ENCODE measurements at places on chromosomes 7 and 10.

DNA sequence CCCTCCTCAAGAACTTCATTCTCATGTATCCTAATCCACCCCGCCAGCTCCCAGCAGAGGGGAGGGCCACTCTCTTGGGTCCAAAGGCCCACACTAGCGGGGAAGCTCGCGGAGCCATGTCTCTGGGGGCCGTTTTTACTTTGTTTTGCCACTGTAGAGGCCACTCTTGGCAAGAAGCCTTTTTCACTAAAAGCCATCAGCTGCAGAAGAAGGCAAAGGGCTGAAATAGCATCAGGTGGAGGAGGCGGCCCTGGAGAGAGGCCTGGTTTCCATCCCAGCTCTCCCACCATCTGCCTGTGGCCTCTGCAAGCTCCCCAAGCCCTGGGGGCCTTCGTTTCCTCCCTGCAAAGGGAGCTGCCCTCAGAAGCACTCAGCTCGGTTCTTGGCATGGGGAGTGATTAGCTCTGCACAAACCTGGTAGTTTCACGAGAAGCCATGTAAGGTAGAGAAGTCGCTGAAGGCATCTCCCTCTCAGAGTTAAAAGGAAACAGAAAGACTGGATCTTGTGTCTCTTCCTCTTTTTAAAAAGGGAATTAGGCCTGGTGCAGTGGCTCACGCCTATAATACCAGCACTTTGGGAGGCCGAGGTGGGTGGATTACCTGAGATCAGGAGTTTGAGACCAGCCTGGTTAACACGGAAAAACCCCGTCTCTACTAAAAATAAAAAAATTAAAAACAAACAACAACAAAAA is 70.3 kb downstream of the PARP12 start:
- DNase-seq = no peak

- no peak for DNase-seq
These were observed 628.7 kb upstream of the AUTS2 start for GRCh38 chr7:68969571-68969970.

DNA sequence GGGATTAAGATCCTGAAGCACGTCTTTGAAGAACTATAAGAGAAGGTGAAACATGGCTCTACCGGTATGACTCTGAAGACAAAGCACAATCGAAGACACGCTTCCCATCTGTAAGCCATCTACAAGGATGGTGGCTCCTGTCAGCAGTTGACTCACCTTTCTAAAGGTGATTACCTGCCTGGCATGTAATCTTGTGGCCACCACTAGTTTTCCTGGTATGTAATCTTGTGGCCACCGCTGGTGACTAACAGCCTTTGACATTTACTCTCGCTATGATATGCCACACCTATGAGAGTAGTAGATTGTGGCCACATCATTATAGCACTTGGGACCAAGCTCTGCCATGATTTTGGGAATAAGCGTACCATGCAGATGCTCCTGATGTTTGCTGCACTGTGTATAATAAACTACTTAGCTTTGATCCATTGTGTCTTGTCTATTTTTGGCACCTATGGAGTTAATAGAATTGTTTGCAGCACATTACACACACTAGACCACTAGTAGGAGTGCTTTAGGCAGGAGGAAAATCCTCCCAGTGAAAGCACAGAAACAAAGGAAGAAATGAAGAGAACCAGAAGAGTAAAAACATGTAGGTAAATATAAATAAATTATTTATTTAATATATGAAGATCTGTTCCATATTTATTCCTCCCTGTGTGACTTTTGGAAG is 59.8 kb downstream of the VAX1 start:
- no peak for DNase-seq

GRCh38 chr7:35599645-35600044 is 95.3 kb downstream of the HERPUD2 start:
- no peak for DNase-seq

DNA sequence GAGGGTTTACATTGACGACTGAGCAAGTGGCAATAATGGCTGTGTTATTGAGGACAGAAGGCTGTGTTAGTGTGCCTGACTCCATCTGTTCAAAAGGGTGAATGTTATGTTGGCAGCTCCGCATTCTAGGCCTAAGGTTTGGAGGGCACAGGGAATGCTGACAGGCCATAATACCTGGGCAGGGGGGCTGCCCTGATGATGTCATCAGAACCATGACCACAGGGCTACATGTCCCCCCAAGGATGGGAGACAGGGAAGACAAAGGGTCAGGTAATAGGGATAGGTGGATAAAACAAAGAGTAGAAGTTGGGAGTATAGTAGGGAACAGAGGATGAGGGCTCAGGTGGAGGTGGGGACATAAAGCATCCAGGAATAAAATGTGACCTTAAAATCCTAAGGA is 1.8 kb upstream of the PPP3CB start:
- DNase-seq = no peak

- DNase-seq = peak; percentile 85
These were observed 44.8 kb downstream of the ZNF800 start for GRCh38 chr7:127347567-127348246.

- no peak for DNase-seq
These were observed 32.6 kb downstream of the IKZF1 start for GRCh38 chr7:50336894-50337703.

DNA sequence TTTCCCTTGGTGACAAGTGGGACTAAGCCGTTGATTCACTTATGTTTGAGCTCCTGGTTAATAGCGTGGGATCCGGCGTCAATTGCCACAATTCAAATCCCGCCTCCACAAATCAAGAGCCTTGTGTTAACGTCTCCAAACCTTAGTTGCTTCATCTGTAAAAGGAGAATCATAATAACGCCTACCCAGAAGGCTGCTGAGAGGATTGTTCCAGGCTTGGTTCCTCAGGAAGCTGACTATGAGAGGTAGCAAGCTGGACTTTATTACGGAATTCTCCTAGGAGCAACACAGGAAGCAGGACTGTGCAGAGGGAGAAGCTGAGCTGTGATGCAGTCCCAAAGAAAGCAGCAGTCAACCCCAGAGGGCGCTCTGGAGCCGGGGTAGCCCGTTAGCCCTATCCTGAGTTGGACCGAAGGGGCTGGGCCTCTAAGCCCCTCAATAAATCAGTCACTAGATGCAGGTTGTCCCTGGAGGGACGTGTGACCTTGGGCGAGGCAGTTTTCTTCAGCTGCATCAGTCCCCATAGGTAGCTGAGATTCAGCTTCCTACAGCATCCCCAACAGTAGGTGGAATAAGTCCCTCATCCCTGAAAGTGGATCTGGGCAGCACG is 6.9 kb upstream of the BAG3 start:
- no peak for DNase-seq

All from activated naive CD8-positive, alpha-beta T cell treated with anti-CD3 and anti-CD28 coated beads, Interleukin-2, amount 10 ng/mL, durations not matched to agents 7 days and 5 days (primary cell).